Activated naive CD4-positive, alpha-beta T cell treated with anti-CD3 and anti-CD28 coated beads for 36 hours (primary cell): ENCODE measurements at places on chromosomes 1 and 21. TPM values are rescaled to one million over a fixed set of nuclear protein-coding genes. Genes with fewer than 3 reads are reported as not detected.

TDRD5 gene
- not detected for total RNA-seq

- DNase-seq = no peak
These were observed 5.4 kb upstream of the HES5 start for GRCh38 chr1:2535455-2535854.

NTNG1 gene
- total RNA-seq = not detected

HOOK1 gene
- total RNA-seq = 16.0 TPM

DNA sequence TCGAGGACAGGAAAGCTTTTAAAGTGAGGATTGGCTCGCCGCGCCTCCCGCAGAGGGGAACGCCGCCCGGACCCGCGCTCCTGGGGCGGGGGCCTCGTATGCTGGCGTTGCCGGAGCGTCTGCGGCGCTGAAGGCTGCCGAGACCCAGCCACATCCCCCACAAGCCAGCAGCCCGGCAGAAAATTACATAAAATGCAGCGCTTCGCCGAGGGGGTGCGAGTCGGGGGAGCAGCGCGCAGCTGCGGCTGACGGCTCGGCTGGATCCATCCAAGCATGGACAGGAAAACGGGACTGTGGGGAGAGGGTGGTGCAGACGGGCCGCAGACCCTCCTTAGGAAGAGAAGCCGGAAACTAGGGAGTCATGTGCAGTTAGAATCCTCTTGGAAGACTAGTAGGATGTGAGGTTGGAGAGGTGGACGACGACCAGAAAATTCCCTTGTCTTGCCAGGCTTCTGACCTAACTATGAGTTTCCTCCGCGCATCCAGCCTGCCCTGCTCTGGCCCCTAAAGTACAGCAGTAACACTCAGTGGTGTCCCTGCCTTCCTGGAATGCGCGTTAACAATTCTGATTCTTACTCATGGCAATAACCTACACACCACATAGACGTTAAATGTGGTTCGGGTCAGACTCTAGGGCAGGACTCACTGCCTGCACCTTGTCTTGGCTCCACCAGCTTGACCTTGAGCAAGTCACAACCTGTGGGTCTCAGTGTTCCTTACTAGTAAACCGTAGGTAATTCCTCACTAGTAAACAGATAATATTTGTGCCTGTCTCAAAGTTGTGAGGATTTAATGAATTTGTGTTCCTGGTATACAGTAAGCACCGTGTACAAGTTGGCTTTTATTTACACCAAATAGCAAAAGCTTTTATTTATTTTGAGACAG, 953 bp upstream of the BRWD1 start:
- DNase-seq = peak; percentile 68

DNA sequence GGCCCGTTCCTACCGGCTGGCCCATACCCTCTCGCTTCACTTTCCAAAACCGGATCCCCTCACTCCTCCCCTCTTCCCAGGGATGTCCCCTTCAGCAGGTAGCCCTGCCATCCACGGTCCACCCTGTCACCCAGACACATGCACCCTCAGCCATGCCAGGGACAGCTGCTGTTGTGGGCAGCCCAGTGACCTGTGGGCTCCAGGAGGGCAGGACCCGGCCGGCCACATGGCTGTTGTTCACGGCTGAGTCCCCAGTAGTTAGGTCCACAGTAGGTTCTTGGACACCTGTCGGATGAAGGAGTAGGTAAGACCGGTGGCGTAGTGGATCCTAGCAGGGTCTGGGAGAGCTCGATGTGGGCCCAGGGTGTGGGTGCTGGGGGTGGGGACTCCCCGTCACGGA, 12.5 kb downstream of the SPSB1 start:
- DNase-seq = no peak
